ENCODE measurements at places on chromosomes 5 and 9.
A peak's percentile ranks its signal among the peaks of the same experiment; 100 is the strongest.

GRCh38 chr5:124702525-124702924 is 43.9 kb downstream of the ZNF608 start:
- DNase-seq: no peak

- DNase-seq: no peak
Observed at GRCh38 chr5:157582731-157583620, 7.4 kb upstream of the ADAM19 start.

DNA sequence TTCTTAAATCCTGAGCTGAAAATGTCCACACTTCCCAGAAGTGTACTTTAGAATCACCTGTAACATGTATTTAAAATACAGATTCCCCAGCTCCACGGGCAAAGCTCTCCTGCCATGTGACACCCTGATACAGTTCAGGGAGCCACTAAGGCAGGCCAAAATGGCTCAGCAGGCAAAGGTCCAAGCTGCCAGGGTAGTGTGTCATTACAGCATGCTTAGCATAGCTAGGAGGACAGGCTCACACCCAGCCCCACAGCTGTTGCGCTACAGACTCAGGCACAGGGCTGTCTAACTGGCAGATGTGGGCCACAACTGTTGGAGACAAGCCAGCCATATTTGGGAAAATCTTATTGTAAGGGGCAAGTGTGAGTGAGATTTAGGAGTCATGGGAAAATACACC is 73.0 kb downstream of the C9orf85 start:
- no peak for DNase-seq

GRCh38 chr5:181041043-181041442 is 977 bp downstream of the BTNL9 start:
- no peak for DNase-seq

- no peak for DNase-seq
Observed at GRCh38 chr5:44875661-44876605, 67.2 kb downstream of the MRPS30 start.

DNA sequence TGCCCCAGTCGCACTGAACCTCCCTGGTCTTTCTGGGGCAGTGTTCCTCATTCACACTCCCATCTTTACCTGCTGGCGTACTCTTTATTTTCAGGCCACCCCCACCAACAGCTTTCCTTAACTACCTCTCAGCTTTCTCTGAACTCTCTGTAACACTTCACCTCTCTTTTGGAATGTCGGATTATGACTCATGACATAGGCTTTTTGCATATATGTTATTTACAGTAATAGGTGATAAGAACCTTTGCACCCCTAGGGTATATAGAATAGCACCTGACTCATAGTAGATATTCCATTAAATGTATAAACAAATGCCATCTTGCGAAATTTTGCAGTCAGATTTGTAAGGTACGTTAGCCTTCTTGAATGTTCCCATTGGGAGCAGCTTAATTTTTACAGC is 52.9 kb upstream of the MIER3 start:
- DNase-seq: no peak

DNA sequence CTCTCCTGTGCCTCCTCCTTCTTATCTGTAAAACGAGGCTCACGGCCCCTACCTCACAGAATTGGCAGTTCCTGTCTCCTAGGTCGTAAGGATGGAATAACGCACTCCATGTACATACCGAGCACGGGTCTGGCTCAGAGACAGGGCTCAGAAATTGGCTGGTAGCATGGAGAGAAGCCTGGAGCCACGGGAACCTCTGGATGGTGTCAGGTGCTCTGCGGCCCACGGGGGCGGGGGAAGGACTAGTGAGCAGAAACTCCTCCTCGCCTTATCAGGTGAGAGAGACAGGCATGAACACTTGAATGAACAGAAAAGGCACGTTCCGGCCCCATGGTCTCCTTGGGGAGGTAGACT is 15.4 kb upstream of the C5orf47 start:
- no peak for DNase-seq

DNA sequence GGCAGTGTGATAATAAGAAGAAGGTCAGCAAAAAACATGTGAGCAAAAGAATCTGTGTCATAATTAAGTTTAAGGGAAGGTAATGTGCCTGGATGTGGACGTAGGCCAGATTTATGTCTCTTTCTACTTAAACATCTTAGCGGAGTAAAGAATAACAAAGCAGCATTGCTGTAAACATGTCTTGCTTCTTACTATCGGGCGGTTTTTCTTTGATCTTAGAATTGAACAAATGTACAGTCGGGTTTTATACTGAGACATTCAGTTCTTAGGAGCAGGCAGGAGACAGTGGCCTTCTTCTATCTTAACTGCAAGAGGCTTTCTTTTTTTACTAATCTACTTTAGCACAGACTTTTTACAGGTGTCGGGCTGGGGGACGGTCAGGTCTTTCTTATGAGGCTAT is 40.4 kb upstream of the FLT4 start:
- no peak for DNase-seq

DNA sequence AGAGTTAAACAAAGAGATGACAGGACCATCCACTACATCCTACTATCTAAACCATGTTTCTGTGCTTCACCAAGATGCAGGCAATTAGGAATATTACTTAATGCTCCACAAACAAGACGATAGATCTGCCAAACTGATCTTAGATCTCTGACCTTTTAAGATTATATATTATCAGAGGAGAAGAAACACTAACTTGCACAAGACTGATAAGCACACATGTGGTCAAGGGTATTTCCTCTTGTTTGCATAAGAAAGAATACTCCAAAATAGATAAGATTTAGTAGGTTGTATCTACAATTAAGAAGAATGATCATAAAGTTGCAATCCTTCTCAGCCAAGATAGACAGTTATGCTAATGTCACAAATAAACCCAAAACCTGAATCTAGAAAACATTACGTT is 601.0 kb upstream of the ACO1 start:
- no peak for DNase-seq

DNA sequence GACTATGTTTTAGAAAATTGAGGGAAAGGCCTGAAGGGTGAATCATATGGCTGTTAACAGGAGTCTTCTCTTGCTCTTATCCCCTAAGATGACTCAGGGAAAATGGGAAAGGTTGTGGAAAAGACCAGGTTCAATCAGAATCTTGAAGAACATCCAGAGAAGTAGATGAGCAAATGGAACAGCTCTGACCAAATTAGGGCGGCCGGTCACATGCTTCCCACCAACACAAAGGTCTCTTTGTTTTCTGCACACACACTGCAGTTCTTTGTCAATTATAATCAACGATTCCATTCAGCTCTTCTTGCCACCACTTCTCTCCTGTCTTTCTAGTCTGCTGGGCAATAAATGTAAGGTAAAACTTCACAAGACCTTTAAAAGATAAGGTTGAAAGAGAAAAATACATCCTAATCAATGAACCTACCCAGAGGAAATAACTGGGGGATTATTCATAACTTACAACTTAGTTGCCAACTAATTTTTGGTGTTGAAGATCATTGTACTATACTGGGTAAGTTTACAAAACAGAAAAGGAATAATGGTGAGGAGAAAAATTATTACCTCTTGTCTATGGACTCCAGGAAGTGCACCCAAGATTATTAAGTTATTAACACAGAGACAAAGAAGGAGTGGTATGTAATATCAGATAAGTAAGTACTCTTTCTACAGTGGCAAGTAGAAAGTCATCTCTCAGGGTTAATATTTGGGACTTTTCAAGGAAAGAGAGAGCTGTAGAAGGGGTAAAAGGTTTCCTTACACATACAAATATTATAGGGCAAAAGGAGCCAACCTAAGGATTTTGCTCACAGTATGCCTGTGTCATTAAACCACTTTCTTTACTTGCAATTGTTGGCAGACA is 441.9 kb upstream of the PIK3R1 start:
- DNase-seq: peak; percentile 25

GRCh38 chr5:75536147-75536546 is 24.5 kb downstream of the POLK start:
- no peak for DNase-seq

DNA sequence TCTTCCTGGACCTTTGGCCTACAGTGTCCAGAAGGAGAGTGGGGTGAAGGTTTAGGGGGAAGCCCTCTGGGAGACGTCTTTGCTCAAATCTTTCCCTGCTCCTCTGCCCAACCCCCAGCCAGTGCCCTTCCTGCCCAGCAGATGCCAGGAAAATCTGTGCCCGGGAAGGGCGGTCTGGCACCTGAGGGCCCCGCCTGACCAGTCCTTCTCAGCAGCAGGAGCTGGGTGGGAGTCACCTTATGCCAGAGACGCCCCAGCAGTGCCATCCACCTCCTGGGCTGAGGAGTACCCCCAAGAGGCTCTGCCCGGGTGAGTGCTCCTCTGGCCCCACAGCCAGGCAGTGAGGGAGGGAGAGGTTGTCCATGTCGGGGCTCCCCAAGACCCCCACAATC is 14.9 kb upstream of the CERCAM start:
- DNase-seq: no peak

DNA sequence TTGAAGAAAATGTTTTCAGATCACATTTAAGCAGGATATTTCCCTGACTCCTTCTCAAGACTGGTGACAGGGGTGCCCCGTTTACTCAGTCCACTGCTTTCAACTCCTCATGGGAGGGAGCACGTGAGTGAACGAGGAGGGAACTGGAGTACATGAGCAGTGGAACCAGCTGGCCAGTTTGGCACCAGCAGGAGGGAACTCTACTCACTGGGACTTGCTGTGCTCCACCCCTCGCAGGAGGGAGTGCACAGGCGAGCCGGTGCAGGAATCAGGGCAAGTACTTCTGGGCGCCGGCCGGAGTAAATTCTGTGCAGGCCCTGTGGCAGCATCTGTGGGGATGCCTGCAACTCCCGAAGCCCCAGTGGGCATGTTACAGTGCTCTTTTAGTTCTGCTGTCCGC is 1941.1 kb upstream of the C9orf72 start:
- peak; percentile 25 for DNase-seq

DNA sequence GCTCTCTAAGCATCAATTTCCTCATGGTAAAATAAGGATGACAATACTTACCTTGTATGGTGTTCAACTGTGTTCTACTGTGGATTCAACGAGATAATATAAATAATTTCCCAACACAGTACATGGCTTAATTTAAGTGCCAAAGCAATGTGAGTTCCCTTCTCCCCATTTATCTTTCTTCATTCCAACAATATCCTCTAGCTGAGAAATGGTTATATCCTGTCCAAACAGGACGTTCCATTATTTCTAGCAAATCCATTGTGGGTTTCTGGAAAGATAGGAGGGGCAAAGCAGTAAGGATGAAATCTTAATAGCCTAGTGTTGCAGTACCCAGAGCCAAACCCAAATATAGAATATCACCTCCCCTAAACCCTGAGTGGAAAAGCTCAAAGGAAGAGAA is 22.0 kb downstream of the ABCA1 start:
- DNase-seq: no peak

GRCh38 chr9:134764473-134765269 is 115.9 kb upstream of the FCN2 start:
- DNase-seq: no peak

DNA sequence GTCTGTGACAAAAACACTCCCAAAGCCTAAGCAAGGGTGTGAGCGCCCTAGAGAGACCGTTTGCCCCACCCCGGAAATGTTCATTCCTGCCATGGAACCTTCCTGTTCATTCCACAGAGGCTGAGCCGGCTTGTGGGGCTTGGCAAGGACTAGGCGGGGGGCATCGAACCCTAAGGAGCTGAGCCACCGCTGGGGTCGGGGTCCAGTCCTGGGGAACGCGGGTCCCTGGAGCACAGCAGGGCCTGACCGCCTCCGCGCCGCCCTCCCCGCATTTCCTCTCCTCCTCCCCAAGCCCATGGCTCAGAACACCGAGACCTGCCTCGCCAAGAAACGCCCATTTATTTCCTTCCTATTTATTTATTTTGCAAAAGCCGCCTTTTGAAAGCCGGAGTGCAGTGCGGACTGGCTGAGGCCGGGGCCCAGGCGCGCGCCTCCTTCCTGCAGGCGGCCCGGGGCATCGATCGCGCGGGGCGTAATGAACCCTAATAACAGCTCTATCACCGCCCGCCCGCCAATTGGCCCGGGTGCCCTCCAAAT is 228.9 kb upstream of the IRX4 start:
- DNase-seq: no peak

DNA sequence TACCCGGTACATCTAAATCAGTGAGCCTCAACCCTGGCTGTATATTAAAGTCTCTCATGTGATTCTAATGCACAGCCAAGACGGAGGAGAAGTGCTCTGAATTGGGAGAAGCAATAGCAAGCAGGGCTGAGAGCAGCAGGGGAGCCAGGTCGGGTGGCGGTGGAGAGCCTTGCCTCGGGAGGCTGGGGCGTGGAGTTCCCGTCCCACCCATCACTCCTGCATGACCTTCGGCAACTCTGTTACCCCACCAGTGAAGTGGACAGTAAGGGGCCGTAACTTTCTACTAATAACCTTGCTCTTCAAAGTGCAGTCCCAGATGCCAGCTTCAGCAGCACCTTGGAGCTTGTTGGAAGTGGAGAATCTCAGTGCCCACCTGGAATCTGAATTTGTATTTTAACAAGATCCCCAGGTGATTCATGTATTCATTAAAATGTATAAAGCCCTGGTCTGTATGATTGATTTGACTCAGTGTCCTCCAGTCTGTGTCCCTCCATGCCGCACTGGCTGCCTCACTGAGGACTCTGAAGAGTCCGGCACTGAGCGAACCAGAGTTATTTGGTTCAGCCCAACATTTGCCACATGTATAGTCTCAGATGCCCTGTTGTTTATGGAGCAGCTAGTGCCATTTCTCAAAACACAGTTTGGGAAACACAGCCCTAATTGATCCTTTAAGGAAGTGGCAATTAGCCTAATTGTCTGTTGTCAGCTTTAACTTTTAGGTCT is 6.5 kb downstream of the ERGIC1 start:
- no peak for DNase-seq

DNA sequence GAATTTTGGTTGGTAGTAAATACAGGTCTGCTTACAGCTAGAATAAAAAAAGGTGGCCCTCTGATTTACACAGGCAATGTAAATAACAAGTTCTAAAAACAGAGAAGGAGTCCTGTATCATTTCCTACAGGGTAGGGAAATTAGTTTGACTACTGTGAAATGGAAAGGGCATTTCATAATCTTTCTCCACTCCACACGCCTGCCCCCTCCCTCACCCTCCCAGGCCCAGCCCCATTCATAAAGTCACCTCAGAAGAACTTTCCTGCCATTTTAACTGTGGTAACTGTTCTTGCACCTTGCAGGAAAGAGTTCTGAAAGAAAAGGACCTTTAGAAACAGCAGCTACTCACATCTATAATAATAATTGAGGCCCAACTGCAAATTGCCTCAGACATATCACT is 69.7 kb downstream of the MEF2C start:
- DNase-seq: no peak

DNA sequence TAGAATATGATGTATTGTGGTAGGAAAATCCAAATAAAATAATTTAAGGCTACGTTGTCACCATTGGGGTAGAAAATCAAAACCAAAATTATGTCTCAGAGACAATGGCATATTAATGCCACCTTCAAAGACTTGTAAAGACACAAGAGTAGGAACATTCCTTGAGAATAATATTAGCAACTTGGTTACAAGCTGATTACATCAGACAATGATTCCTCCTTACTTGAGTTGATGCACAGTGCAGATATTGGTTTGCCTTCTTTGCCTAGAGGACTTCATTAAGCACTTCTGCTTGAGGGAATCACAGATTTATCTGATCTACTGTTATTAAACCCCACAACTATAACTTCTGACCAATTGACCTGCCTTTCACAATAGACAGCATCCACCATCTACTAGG is 500.2 kb downstream of the CDH9 start:
- no peak for DNase-seq

All from ELF-1 (cell line).